ENCODE measurements at places on chromosomes 1 and 21.

GRCh38 chr1:87143413-87144135 lies 185.1 kb upstream of the LMO4 start:
- DNase-seq, result no peak

GRCh38 chr1:189970331-189971230 lies 507.1 kb downstream of the BRINP3 start:
- peak; percentile 38 for DNase-seq

GRCh38 chr1:112954945-112955772 lies 837 bp downstream of the SLC16A1 start:
- peak; percentile 92 for DNase-seq

DNA sequence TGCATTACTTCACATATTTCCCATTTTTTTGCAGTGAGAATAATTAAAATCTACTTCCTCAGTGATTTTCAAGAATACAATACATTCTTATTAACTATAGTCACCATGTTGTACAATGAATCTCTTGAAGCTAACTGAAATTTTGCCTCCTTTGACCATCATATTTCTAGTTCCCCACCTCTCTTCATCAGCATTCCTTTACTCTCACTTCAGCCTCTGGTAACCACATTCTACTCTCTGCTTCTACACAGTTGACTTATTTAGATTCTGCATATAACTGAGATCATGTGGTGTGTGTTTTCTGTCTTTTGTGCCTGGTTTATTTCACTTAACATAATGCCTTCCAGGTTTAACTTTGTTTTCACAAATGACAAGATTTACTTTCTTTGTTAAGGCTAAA lies 304.4 kb upstream of the LYPLAL1 start:
- DNase-seq, result no peak

- peak; percentile 19 for DNase-seq
These were observed 56.4 kb upstream of the RGS7 start for GRCh38 chr1:241413386-241413785.

- DNase-seq, result no peak
These were observed 118.2 kb downstream of the FAF1 start for GRCh38 chr1:50841791-50842387.

DNA sequence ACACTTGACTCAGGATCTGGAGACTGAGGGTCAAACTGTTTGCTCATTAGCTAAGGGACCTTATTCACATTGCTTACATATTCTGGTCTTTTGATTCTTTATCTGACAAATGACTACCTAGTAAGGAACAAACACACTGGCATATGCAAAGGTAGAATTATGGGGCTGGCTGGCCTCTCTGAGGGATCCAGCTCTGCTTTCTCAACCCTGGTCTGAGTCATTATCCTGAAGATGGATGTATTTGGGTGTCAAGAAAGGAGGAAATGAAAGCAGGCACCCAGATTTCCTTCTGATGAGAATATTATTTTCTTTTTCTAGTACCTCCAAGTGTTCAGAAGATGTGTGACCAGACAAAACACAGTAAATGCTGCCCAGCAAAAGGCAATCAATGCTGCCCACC lies 6.0 kb downstream of the SMCP start:
- no peak for DNase-seq

- no peak for DNase-seq
These were observed 3.1 kb downstream of the OBSCN start for GRCh38 chr1:228210712-228211530.

GRCh38 chr1:147243228-147243685 lies 773 bp downstream of the CHD1L start:
- peak; percentile 61 for DNase-seq

GRCh38 chr1:14369526-14370213 lies 228.8 kb upstream of the KAZN start:
- no peak for DNase-seq

DNA sequence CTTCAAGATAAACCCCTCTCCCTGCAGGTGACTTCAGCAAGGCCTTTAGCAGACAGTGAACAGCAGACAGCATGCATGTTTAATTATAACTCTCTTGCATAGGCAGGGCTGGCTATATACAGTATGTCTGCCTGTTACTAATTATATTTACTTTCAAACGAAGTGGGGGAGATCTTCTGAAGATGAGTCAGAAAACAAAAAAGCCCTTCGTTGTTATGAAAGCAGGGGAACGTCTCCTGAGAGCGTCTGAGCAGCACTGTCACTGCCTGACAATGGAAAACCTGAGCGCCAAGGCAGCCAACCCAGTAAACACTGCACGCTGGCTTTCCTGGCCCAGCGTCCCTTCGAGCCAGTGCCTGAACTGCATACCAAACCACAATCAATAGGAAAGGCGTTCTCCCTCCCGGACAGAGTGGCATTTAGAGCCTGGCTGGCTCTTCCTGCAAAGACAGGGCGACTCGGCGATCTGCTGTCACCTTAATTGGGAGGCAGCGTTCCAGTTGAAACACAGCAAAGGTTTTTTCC lies 54.1 kb downstream of the TOMM20 start:
- DNase-seq, result peak; percentile 43

GRCh38 chr1:63888984-63889383 lies 115.2 kb downstream of the ROR1 start:
- no peak for DNase-seq

DNA sequence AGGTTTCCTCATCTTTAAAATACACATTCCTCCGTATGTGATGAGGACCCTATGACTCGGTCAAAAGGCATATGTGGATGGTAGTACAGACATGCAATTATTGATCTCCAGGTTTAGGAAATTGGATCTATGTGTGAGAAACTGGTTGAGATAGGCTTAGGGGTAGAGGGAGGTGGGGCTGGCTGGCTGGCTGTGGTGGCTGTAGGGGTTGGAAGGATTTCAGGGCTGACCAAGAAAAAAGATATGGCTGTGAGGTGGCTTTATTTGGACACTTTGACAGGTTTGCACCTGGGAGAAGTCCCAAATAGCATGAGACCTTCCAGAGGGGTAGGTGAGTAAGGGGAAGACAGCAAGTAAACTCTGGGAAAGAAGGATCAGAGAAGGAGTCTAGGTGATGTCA lies 39.6 kb upstream of the ADAM30 start:
- no peak for DNase-seq

- DNase-seq, result no peak
These were observed 103.7 kb upstream of the PDC start for GRCh38 chr1:186564582-186564981.

DNA sequence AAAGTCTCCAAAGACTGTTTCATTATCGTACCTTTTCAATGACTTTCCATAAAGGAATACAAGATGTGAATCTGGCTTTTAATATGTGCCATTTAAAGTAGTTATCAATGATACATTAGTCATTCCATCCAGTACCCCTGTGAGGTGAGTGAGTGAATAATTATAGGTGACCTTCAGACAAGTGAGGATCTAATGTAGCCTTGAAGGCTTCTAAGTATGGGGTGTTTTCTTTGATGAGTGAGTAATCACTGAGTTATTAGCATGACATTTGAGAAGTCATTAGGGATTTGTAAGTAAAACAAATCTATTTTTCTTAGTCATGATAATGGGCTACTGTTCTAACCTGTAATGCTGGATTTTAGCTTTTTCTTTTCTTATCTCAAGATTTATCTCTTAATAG lies 831.4 kb downstream of the ADGRL2 start:
- no peak for DNase-seq

DNA sequence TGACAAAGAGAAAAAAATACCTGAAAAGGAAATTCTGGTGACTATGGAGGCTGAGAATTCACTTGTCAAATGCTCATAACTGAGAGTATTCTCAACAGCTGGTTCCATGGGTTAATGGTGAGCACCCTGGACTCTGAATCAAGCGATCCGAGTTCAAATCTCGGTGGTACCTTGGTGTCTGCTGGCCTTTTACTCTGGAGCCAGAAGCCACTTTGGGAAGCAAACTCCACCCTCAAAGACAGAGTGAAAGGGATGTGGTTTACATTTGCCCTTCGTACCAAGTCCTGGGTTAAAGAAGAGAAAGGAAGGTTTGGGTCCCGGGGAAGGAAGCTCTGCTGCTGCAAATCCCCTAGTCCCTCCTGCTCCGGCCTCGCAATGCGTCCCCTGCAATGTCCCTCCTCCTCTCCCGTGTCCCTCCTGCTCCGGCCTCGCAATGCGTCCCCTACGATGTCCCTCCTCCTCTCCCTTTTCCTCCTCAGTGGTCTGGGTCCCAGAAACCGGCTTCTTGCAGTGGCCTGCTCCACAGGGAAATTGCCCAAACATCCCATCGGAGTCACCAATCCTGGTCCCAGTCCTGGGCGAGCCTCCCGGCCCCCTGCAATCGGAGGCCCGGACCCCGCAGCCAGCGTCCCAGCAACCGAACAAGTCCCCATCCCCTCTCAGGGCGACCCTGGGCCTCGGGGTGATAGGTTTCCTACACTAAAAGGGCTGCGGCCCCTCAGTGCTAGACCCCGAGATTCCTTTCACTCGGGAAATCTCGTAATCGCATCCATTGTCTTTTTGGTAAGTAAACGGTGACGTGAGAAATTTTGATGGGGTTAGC lies 129.4 kb downstream of the PPIAL4G start:
- DNase-seq, result peak; percentile 93

DNA sequence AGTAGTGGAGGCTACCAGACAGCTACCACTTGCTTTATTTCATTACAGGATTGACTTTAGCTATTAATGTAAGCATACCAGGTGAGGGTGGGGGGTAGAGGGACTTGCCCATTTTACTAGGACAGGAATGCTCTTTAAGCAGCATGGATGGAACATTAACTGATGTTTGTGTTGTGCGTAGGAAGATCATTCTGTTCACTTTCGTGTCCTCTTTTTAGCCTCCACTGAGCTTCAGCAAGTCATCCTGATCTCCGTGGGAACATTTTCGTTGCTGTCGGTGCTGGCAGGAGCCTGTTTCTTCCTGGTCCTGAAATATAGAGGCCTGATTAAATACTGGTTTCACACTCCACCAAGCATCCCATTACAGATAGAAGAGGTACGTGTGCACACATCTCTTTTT lies 29.3 kb downstream of the IFNGR2 start:
- DNase-seq, result no peak

DNA sequence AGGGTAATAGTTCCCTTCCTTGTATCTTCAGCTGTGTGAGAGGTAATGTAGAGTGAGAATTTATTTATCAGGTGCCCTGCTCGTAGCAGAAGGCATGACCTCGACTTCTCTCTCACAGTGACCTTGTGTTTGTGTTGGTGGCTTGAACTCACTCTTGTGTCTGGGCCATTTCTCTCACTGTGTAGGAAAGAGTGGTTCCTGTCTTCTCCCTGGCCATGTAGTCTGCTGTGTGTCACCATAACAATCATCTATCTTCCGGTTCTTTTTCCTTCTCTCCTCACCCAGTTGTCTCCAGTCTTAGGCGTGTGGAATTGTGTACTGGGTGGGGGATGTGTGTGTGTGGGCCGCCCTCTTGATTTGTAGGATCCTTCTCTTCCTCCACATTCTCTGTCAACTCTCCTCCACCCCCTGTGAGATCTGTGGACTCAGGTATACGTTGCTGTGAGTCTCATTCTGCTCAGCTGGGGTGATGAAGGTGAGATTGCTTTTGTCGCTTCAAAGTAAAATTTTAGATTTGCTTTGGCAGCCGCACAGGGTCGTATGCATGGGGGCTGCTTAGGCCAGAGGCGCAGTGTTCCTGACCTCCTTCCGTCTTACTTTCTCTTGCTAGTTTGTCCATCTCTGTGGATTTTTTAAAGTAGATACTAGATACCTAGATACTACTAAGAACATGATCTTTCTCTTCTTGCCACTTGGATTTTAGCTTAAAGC lies 31.6 kb downstream of the MAPKAPK2 start:
- DNase-seq, result no peak

- no peak for DNase-seq
These were observed 41.3 kb downstream of the PLPPR4 start for GRCh38 chr1:99305626-99306025.

- no peak for DNase-seq
These were observed 47.8 kb upstream of the CCDC190 start for GRCh38 chr1:162908780-162909179.

Data from mesendoderm (in vitro differentiated cells).